Cardiac fibroblast (primary cell): ENCODE measurements at places on chromosomes 5 and 9.

- DNase-seq: peak; percentile 29
Measured at GRCh38 chr5:77239126-77239741, 28.8 kb downstream of the PDE8B start.

GRCh38 chr5:139696894-139697658, 48.9 kb downstream of the CXXC5 start:
- peak; percentile 89 for DNase-seq

- peak; percentile 52 for DNase-seq
Measured at GRCh38 chr9:73176450-73176875, 24.8 kb downstream of the ANXA1 start.

DNA sequence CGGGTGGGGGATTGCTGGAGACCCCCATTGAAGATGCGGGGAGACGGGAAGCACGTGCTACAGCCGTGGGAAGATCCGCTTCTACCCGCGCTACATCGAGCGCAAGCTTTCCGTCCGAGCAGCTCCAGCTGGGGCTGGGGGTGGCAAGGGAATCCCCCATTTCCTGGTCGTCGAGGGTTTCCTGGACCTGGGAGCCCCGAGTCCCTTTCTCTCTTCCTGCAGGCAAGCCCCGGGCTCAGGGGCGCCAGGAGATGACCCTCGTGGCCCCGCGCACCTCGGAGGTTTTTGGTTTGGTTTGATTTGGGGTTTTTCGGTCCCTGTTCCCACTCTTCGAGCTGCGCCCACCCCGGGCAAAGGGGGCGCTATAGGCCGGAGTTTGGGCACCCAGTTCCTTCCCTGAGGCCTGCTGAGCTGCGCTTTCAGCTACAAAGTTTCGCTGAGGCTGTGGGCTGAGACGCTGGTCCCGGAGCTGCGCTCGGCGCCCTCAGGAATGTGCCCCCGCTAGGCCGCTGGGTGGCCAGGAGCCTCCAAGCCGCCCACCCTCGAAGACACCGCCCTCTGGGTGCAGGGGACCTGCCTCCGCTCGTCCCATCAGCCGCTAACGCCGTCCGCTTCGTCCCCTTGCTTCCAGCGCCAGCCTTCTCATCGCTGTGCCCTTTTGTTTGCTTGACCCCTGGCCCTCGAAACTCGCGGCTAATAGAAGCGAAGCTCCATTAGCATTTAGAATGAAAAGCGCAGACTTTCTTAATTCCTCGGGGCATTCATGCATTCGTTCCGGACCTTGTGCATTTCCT, 2.9 kb downstream of the NR4A3 start:
- peak; percentile 31 for DNase-seq

DNA sequence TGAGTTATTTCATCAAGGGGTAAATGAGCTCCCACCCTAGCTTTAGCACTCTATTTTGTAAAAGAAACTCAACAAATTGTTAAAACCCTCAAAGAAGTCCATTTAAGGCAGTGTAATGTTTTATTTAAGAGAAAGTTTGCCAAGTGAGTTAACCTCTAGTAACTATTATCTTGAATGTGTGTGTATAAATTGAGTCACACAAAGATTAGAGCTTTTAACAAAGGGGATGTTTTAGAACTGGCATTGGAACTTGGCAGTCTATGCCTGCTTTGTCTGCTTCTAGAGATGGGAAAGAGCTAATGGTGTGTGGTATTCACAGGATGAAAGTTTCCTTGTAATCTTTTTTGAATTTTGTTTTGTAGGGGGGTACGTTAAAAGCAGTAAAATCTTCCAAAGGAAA, 33.2 kb downstream of the KDM3B start:
- no peak for DNase-seq

DNA sequence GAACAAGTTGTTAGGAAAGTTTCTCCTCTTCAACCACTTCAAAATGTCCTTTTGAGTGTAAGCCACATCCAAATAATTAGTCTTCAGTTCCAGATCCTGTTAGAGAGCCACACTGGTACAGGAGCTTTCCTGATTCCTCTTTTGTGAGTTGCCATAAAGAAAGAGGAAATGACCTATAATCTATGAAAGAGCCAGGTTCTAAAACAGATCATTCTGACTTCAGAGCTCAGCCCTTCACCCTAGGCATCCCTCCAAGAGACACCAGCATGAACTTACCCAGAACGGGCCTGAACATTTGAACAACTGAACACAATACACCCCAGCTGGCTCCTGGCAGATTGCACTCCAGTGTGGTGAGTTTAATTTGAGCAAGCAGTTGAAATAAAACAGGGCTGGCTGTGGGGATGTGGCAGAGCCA, 25.7 kb downstream of the SLC1A1 start:
- peak; percentile 47 for DNase-seq

GRCh38 chr9:26723486-26723885, 169.1 kb downstream of the CAAP1 start:
- DNase-seq: peak; percentile 36

- DNase-seq: no peak
Measured at GRCh38 chr9:130929571-130930038, 9.4 kb downstream of the FIBCD1 start.

DNA sequence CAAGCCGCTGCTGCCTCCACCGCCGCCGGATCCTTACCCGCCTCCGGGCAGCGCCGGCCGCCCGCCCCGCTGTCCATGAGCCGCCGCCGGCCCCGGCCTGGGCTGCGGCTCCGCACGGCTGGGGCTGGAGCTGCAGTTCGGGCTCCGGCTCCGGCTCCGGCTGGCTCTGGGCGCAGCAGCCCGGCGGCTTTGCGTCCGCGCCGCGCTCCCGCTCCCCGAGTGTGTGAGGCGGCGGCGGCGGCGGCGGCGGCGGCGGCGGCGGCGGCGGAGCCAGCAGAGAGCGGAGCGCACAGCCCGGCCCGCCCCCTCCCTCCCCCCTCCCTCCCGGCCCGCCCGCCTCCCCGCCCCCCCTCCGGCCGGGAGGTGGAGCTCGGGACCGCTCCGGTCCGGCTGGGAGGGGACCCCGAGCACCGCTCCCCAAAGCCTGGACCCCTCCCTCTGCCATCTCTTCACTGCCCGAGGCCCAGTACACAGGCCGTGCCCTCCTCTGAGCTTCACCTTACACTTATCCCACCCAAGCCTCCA, at the start of gene PCDH1:
Gene PCDH1 (minus strand): TSS at position 225 of the 525 bp plus-strand sequence. CDS start 148 bp downstream, at position 77.
- DNase-seq: peak; percentile 50

DNA sequence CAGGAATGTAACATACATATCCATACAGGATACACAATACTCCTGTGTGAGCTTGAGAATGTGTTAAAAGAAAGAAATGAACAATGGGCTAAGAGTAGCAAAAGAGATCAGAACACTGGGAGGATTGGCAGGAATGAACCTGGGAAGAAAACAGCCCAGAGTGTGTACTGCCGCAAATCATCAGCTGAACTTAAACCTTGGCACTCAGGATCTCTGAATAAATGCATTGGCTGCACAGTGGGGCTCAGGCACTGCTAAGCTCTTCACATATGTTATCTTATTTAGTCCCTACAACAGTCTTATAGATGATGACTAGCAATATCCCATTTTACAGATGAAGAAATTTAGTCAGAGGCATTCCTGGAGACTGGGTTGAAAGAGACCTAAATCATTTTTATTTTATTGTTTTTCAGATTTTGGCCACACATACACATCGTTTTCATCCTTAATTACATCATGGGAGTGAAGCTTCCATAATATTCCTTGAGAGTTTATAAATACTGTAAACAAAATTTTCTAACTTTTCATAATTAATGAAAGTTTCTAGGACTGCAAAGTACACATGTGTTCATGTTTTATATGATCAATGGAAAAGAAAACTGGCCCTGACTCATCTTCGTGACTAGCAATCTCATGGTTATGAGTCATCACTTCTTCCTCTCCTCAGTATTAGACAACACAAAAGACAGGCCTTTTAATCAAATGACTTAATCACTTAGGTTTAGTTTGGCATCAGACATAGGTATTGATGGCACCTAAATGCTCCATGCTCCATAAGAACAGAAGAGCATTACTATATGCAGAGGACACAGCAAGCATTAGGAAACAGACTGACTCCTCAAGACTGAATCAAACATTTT, 59.2 kb downstream of the CDH18 start:
- DNase-seq: peak; percentile 84

DNA sequence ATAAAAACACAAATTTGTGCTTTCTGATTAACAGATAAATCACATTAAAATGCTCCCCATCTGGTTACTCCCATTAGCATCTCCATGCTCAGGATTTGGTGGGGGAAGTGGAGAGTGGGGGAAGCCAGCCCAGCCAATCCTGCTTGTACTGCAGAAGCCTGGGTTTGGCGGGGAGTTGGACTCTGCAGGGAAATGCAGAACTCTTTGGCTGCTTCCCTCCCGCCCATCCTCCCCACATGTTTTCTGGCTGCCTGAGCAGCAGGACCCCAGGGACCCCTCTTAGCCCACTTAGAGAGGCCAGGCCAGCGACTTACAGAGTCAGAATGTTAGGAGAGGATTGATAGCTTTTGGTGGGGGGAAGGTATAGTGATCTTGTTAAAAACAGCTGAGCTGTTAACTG, 59.5 kb upstream of the FOXI1 start:
- DNase-seq: no peak

DNA sequence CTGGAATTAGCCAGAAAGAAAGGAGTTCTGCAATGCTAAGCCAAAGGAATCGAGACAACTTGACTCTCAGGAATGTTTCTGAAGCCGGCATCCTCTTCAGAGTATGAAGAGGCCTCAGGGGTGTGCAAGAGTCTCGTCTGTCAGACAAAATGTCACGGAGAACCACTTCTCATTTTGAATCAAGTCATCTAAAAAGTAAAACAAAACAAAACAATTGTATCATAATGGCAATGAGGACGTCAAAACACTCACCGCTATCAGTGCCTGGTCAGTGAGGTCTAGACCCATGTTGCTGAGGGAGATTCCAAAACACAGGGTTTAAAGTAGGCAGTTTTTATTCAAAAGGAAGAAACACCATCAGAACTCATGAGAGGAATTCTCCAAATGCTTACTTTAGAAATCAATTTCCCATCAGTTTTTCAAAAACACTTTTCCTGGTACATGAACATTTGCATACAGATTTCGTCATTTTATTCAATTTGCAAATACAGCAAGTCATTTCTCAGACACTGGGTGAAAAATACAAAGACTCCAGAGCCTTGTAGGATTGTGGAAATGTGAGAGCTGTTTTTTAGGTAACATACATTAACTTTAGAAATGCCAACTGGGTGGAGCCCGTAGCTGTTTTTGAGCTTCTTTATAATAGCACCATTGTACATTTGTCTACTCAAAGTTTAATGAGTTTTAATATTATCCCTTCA, 89.5 kb upstream of the MAP3K1 start:
- peak; percentile 3 for DNase-seq

DNA sequence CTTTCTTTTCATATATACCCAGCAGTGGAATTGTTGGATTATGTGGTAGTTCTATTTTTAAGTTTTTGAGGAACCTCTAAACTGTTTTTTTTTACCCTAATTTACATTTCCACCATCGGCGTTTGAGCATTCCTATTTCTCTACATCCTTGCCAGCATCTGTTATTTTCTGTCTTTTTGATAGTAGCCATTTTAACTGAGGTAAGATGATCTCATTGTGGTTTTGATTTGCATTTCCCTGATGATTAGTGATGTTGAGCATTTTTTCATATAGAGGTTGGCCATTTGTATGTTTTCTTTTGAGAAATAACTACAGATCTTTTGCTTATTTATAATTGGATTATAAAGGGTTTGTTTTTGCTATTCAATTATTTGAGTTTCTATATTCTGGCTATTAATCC, 71.7 kb upstream of the TNC start:
- no peak for DNase-seq

GRCh38 chr9:113807173-113808061, 68.7 kb upstream of the ZNF618 start:
- peak; percentile 76 for DNase-seq

GRCh38 chr5:66057239-66057638, 86.9 kb upstream of the SREK1 start:
- DNase-seq: no peak

- no peak for DNase-seq
Measured at GRCh38 chr9:138061631-138062030, 184.0 kb downstream of the CACNA1B start.

- no peak for DNase-seq
Measured at GRCh38 chr5:56339732-56340131, 106.6 kb upstream of the ANKRD55 start.

- no peak for DNase-seq
Measured at GRCh38 chr9:91803970-91804752, 145.9 kb downstream of the ROR2 start.

- DNase-seq: no peak
Measured at GRCh38 chr9:120158221-120158620, 421.7 kb downstream of the CDK5RAP2 start.

GRCh38 chr5:1444361-1445189, 665 bp downstream of the SLC6A3 start:
- DNase-seq: no peak

DNA sequence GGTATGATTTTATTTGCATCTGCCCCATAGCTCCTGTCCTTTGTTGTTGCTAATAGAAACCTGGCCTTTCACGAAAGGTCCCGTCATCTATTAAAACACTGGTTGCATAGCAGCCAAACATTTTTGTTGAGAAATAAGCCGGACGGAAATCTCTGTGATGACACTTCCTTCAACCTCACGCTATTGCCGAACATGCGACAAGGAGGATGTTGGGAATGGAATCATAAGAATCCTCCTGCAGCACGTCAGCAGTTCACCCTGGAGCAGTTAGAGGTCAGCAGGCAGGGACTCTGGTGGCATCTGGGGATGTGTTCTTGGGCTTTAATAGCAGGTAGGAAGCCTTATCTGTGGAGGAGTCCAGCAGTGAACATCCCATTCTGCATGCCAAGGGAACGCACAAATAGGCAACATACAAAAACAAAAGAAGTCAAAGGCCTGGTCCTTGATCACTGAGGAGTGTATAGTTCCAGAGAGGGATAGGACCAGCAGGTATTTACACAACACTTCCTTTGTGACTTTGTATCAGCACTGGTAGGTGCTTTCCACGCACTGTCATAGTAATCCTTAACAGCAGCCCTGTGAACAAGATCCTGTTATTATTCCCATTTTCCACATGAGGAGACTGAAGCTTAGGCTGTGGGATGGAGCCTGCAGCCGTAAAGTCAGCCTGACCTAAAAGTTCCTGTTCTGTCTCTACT, 33.4 kb downstream of the ARHGAP26 start:
- DNase-seq: peak; percentile 87

- no peak for DNase-seq
Measured at GRCh38 chr9:6000955-6001354, 14.5 kb downstream of the RANBP6 start.

DNA sequence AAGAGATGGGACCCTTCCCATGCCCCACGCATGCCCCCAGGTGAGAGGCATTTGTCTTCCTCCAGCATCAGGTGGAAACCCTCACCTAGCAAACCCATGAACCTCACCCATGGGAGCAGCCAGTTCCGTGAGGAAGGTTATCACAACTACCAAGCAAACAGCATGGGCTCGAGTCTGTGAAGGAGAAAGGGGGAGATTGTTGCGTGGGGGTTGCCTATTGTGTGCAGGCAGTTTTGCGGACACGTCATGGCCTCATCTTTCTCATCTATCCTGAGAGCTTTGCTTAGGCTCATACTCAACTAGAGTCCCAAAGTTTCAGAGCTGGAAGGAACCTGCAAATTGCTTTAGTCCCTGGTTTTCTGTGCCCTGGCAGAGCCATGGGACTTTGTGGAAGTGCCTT, 73.6 kb upstream of the TGFBR1 start:
- DNase-seq: no peak

GRCh38 chr5:127757576-127757975, 54.4 kb downstream of the CCDC192 start:
- peak; percentile 84 for DNase-seq
